Stimulated activated memory B cell treated with anti-CD40 and anti-IgM and Interleukin-4, amounts not matched to agents 10 μg/mL and 1 μg/mL and 100 μg/mL, for 72 hours (primary cell): ENCODE measurements at places on chromosomes 4 and X.
A peak's percentile ranks its signal among the peaks of the same experiment; 100 is the strongest.

GRCh38 chr4:163042306-163042705, 124.4 kb downstream of the NAF1 start:
- H3K4me1 ChIP-seq, result no peaks in the 10 kb centered on the region
- H3K27ac ChIP-seq, result no peak overlapping the region
- H3K36me3 ChIP-seq, result peaks cover 6% of the 10 kb centered on the region
- ATAC-seq, result no peak

GRCh38 chrX:3262901-3263300, 83.6 kb downstream of the MXRA5 start:
- no peaks in the 10 kb centered on the region for H3K27me3 ChIP-seq
- no peaks in the 10 kb centered on the region for H3K36me3 ChIP-seq
- no peak overlapping the region for H3K27ac ChIP-seq
- H3K4me1 ChIP-seq, result no peaks in the 10 kb centered on the region
- ATAC-seq, result no peak
- no peak overlapping the region for H3K4me3 ChIP-seq

DNA sequence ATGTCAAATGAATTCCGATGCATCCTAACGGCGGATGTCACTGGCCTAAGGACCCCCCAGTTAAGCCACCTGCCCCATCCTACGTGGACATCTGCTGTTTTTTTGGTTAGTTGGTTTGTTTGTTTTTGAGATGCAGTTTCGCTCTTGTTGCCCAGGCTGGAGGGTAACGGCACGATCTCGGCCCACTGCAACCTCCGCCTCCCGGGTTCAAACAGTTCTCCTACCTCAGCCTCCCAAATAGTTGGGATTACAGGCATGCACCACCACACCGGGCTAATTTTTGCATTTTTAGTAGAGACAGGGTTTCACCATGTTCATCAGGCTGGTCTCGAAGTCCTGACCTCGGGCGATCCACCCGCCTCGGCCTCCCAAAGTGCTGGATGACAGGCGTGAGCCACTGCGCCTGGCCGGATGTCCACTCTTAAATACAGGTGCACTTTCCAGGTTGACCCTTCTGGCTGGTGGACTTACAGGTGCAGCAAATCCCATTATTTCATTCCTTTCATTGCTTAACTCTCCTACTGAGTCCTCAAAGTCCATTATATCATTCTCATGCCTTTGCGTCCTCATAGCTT, 206.2 kb downstream of the CRLF2 start:
- no peak overlapping the region for H3K27ac ChIP-seq
- no peaks in the 10 kb centered on the region for H3K4me1 ChIP-seq
- no peaks in the 10 kb centered on the region for H3K36me3 ChIP-seq
- no peaks in the 10 kb centered on the region for H3K27me3 ChIP-seq
- no peak overlapping the region for H3K4me3 ChIP-seq
- no peak for ATAC-seq

DNA sequence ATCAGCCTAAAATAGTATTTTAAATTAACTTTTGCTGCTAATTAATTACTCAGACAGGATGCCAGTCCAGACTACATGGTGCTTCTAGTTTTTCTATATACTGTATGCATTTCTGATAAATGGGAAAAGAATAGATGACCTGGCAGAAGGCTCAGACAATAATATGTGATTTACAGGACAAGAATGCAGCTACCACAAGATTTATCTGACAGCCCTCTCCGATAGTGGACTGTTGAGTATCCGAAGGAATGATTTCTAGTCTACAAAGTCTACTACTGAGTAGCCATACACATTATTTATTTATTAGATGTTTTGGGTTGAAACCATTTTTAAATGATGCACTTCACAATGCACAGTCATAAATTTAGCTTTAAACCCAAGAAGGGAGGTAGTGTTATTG, 212.8 kb downstream of the MAB21L2 start:
- H3K4me1 ChIP-seq, result no peaks in the 10 kb centered on the region
- no peak for ATAC-seq
- H3K27me3 ChIP-seq, result no peaks in the 10 kb centered on the region
- H3K36me3 ChIP-seq, result peaks cover 27% of the 10 kb centered on the region
- H3K27ac ChIP-seq, result no peak overlapping the region

GRCh38 chr4:36872679-36873078, 371.9 kb upstream of the NWD2 start:
- H3K27ac ChIP-seq, result no peak overlapping the region
- no peaks in the 10 kb centered on the region for H3K36me3 ChIP-seq
- H3K4me1 ChIP-seq, result no peaks in the 10 kb centered on the region

- ATAC-seq, result no peak
- H3K27me3 ChIP-seq, result no peaks in the 10 kb centered on the region
- H3K4me3 ChIP-seq, result no peak overlapping the region
- H3K36me3 ChIP-seq, result no peaks in the 10 kb centered on the region
- no peaks in the 10 kb centered on the region for H3K4me1 ChIP-seq
Measured at GRCh38 chr4:81096566-81096965, 66.1 kb downstream of the BMP3 start.

GRCh38 chr4:141668200-141668910, 32.0 kb downstream of the IL15 start:
- H3K27me3 ChIP-seq, result no peaks in the 10 kb centered on the region
- H3K4me3 ChIP-seq, result no peak overlapping the region
- ATAC-seq, result no peak
- H3K4me1 ChIP-seq, result peaks cover 23% of the 10 kb centered on the region
- H3K36me3 ChIP-seq, result peaks cover 18% of the 10 kb centered on the region

DNA sequence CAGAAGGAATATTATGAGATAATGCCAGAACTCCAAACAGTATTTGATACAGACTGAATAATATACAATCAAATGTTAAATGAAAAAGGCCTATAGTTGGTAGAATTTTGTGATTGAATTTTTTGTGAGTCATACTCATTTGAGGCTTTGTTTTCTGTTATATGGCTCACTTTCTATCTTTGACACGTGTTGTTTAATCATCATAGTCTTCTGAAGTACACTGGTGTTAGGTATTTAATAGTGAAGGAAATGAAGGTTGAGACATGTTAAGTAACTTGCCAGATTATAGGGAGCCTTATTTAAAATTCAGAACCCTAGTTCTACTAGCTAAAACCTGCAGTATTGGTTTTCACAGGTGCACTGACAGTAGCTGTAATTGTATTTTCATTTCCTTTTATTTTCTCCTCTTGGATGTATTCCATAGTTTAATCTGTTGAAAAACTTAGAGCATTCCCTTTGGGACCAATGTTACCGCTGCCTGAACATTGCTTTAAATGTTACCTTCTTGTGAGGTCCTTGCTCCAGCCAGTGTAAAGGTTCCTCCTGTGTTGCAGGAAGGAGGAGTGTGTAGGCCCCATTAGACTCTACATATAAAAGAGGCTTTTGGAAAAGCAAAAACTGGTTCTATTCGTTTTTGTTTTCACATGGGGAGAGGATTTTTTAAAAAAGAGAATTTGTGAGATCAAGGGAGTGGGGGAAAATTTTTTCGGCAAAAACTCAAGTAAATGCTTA, 224.1 kb downstream of the ARHGAP10 start:
- no peak overlapping the region for H3K4me3 ChIP-seq
- ATAC-seq, result no peak
- H3K4me1 ChIP-seq, result no peaks in the 10 kb centered on the region
- no peaks in the 10 kb centered on the region for H3K36me3 ChIP-seq
- H3K27ac ChIP-seq, result no peak overlapping the region
- H3K27me3 ChIP-seq, result peaks cover 13% of the 10 kb centered on the region

GRCh38 chrX:111411557-111411956, 435 bp downstream of the DCX start:
- no peak overlapping the region for H3K4me3 ChIP-seq
- H3K27me3 ChIP-seq, result peaks cover 8% of the 10 kb centered on the region
- no peaks in the 10 kb centered on the region for H3K36me3 ChIP-seq
- no peak overlapping the region for H3K27ac ChIP-seq
- no peaks in the 10 kb centered on the region for H3K4me1 ChIP-seq

- H3K36me3 ChIP-seq, result no peaks in the 10 kb centered on the region
- H3K4me1 ChIP-seq, result peaks cover 46% of the 10 kb centered on the region
- no peaks in the 10 kb centered on the region for H3K27me3 ChIP-seq
- H3K4me3 ChIP-seq, result no peak overlapping the region
Measured at GRCh38 chr4:100098681-100099080, 91.6 kb downstream of the DDIT4L start.

GRCh38 chrX:15202454-15203177, 67.3 kb downstream of the ASB9 start:
- H3K4me1 ChIP-seq, result peaks cover 8% of the 10 kb centered on the region
- no peak overlapping the region for H3K27ac ChIP-seq
- no peaks in the 10 kb centered on the region for H3K36me3 ChIP-seq
- H3K4me3 ChIP-seq, result no peak overlapping the region

DNA sequence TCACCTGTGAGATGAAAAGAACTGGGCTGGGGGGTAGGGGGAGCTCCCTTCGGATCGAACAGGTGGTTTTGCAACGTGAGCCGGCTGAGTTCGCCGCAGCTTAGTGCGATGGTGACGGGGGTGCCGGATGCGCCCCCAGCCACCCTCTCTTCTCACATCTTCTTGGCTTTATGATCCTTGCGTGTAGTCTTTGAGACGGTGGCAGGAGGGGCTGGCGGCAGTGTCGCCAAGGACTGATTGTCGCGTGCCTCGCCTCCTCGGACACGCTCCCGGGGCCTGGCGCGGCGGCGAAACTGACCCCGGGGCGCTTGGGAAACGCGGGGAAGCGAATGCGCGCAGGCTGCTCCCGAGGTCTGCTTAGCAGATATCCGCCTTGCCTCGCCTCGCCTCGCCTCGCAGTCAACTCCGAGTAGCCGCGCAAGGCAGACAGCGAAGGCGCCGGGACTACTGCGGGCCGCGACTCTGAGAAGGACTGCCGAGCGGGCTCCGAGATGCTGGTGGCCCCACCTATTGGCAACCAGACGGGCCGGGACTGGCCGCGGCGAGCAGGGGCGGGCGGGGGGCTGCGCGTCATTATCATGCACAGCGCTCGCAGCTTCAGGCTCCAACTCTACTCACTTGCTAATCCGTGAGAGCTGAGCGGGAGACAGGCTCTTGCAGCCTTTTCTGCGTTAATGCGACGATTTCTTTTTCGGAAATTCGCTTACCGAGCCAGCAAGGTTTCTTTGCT, 1.5 kb downstream of the GRID2 start:
- H3K27ac ChIP-seq, result no peak overlapping the region
- H3K27me3 ChIP-seq, result peaks cover 39% of the 10 kb centered on the region
- peaks cover 10% of the 10 kb centered on the region for H3K4me1 ChIP-seq

DNA sequence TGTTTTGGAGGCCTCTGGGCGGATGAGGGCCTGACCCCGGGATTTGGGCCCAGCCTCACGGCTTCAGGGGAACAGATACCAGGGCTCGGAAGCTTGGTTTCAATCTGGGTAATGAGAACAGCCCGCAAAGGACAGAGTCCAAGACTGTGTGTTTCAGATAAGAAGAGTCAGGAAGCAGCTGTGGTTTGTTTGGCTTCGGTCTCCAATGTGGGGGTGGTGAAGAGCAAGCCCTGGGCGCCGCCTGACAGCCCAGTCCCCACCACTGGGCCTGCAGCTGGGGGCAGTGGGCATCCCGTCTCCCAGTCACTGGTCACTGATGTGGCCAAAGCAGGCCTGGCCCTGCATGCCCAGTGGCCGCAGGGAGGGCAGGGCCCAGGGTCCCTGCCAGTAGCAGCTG, 9.1 kb downstream of the WFS1 start:
- H3K4me3 ChIP-seq, result no peak overlapping the region
- H3K27ac ChIP-seq, result no peak overlapping the region
- H3K36me3 ChIP-seq, result peaks cover 8% of the 10 kb centered on the region
- ATAC-seq, result peak; percentile 69

DNA sequence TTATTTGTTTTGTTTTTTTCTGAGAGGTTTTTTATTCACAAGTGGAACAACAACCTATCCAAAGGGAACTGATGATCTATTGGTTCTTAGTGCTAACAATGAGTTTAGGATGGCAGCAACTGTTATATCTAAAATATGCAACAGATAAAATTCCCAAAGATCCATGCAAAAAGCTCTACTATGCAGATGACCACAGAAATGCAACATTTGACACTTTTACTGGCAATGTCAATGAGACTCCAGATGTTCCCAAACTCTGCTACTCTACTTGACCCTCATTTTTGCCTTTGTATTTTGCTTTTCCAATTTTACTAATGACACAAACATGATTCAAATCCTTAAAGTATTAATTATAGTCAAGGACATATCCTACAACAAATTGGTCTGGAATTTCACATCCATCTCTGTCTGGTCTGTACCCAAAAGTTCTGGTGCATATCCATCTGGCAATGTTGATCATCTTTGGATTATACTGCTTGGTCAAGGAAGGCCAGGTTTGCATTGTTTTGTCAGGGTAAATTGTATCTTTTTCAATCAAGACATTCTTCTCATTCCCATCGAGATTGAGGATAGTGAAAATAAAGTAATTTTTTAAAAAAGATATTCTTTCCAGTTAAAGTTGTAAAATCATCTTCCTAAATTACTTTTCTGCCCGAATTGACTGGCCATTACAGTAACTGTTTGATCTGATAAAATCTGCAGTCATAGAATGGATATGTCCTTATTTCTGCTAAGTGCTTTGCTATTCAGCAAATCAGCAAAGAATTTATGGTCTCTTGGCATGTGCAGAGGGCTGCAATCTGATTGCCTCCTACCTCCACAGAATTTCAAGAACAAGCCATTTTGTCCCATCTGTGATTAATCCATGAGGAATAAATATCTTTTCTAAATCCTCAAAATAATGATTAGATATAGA, 73.6 kb downstream of the FGFBP1 start:
- no peaks in the 10 kb centered on the region for H3K36me3 ChIP-seq
- no peak overlapping the region for H3K4me3 ChIP-seq
- no peak overlapping the region for H3K27ac ChIP-seq
- H3K27me3 ChIP-seq, result no peaks in the 10 kb centered on the region
- H3K4me1 ChIP-seq, result peaks cover 6% of the 10 kb centered on the region

GRCh38 chrX:47623540-47624027, 3.9 kb upstream of the SYN1 start:
- H3K36me3 ChIP-seq, result peaks cover 19% of the 10 kb centered on the region
- H3K4me1 ChIP-seq, result peaks cover 30% of the 10 kb centered on the region
- ATAC-seq, result no peak

DNA sequence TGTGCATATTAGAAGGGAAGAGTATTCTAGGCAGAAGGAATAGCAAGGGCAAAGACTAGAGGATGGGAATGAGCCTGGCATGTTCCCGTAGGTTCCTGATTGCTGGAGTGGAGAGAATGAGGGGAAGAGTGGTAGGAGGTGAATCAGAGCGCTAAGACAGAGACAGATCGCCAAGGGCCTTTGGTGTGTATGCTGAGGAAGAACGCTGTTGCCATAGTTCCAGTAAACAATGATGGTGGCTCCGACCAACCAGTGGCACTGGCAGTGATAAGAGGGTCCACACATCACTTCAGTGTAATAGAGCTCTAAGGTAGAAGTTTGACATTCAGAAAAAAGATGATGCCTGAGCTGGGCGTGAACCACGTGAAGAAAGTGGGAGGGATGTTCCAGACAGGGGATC, 966 bp downstream of the TBC1D25 start:
- peaks cover 20% of the 10 kb centered on the region for H3K4me1 ChIP-seq
- peak overlapping the region; percentile 92 for H3K4me3 ChIP-seq
- peak overlapping the region; percentile 87 for H3K27ac ChIP-seq
- H3K36me3 ChIP-seq, result peaks cover 10% of the 10 kb centered on the region
- H3K27me3 ChIP-seq, result no peaks in the 10 kb centered on the region

GRCh38 chrX:123881330-123881729, 21.5 kb downstream of the XIAP start:
- no peak for ATAC-seq
- peaks cover 10% of the 10 kb centered on the region for H3K36me3 ChIP-seq
- no peak overlapping the region for H3K4me3 ChIP-seq
- H3K4me1 ChIP-seq, result peaks cover 10% of the 10 kb centered on the region
- peak overlapping the region; percentile 78 for H3K27ac ChIP-seq
- no peaks in the 10 kb centered on the region for H3K27me3 ChIP-seq
